ENCODE measurements at places on chromosomes 16 and 17.

GRCh38 chr16:70465999-70466804 is 11.8 kb downstream of the FCSK start:
- no peak for DNase-seq

DNA sequence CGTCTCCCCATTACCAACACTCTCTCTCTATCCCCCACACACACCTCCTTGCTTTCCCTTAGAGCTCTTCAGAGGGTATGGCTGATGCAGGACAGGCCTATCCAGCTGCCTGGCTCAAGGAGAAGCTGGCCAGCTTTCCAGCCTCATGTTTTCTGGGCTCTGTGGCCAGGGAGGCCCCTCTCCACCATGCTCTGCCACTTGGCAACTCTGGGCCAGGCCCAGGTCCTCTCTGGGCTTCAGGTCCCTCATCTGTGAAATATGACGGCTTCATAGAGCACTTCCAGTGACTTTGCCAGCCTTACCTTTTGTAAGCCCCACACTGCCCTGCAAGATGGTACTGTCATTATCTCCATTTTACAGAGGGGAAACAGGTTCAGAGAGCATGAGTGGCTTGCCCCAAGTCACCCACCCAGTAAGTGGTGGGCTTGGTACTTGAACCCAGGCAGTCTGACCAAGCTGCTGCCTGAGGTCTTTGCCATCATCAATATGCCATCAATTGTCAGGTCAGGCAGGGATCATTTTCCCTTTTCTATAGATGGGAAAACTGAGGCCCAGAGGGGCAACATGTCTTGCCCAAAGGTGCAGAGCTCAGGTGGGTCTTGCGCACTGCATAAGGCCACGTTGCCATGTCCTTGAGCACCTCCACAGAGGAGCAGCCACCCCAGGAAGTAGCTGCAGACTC is 548 bp upstream of the ADGRG5 start:
- no peak for DNase-seq

GRCh38 chr17:79803997-79804855 is 7.3 kb upstream of the CBX8 start:
- no peak for DNase-seq

DNA sequence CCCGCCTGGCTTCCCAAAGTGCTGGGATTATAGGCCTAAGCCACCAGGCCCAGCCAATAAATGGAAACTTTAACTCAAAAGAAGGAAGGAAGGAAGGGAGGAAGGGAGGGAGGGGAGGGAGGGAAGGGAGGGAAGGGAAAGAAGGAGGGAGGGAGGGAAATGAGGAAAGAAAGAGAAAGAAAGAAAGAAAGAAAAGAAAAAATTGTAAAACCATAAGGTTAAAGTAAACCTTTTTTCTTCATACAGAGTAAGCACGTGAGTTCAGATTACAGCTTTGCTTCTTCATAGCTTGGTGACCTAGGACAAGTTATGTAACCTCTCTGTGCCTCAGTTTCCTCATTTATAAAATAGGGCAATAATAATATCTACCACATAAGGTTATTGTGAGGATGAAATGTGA is 26.0 kb downstream of the LRRC37B start:
- DNase-seq, result no peak

GRCh38 chr16:12609937-12610699 is 193.6 kb downstream of the CPPED1 start:
- no peak for DNase-seq

DNA sequence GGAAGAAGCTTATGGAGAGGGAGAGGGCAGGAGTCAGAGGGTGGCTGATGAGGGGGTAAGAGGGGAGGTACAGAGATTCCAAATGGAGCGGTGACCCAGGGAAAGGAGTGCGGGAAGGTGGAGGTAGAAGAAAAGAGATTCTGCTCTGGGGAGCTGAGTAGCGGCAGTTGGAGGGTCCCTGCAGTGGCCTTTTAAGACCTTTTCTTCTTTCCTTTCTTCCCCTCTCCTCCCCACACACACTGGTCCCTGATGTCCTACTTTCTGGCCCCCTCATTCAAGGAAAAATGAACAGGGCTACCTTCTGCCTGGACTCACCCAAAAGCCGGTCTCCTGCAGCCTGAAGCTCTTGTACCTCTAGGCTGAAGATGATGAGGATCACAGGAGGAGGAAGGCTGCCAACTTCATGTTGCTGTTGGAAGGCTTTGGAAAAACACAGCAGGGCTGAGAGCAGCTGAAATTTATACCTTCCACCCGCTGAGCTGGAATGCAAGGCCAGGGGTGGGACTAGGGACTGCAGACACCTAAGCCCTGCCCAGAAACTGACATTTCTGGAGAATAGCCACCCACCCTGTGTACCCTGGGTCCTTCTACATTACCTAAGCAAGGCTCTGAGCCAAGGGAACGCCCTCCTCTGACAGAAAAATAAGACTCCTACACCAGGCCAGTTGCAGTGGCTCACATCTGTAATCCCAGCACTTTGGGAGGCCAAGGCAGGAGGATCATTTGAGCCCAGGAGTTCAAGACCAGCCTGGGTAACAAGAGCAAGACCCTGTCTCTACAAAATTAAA is 9.4 kb upstream of the HEATR6 start:
- peak; percentile 30 for DNase-seq

GRCh38 chr17:28384281-28385036 is 13.0 kb downstream of the SARM1 start:
- DNase-seq, result peak; percentile 74

DNA sequence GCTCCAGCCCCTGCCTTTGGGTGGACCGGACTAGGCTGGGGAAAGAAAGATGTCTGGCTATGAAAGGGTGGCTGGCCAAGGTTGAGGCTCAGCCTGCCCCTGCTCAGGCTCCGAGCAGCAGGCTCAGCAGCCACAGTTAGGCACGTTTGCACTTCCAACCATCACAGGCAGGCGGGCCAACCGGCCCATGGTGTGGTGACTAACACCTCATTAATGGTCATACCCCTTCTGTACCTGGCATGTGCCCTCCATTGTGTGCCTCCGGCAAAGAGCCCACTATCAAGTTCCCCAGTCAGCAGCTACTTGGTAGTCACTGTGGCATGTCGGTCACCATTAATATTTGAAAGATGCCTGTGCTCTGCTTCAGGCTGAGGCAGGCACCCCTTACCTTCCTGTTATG is 6.7 kb downstream of the TBC1D24 start:
- DNase-seq, result no peak

GRCh38 chr16:78984887-78985464 is 615.6 kb downstream of the MAF start:
- no peak for DNase-seq

DNA sequence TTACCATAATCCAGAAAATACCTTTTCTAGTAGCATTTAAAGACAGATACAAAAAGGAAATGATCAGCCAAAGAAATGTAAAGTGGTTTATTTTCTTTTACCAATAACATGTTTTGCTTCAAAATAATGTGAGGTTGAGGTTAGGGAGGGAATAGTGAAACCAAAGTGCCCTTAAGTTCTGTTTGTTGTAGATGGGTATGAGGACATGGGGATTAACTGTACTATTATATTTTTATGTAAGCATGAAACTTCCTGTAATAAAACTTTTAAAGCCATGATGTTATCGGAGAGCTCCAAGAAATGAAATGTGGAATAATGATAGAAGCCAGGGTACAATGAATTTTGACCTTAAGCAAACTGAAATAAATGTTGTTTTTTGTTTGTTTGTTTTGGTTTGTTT is 9.9 kb downstream of the C16orf46 start:
- no peak for DNase-seq

DNA sequence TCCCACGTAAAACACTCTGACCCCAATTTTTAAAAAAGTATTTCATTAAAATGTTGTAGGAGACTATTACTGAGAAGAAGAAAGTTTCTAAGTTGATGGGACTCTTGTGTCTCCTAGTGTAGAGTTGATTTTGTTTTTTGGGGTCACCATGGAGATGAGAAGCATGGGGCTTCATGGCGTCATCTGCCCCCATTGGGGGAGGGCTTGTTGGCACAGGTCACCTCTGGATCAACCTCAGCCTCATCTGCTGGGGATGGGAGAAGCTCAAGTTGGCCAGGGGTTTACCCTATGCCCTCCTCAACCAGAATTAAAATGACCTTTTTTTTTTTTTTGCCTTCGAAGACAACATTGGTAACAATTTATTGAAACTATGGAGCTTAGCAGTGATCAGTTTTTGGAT is 28.3 kb downstream of the MSI2 start:
- no peak for DNase-seq

DNA sequence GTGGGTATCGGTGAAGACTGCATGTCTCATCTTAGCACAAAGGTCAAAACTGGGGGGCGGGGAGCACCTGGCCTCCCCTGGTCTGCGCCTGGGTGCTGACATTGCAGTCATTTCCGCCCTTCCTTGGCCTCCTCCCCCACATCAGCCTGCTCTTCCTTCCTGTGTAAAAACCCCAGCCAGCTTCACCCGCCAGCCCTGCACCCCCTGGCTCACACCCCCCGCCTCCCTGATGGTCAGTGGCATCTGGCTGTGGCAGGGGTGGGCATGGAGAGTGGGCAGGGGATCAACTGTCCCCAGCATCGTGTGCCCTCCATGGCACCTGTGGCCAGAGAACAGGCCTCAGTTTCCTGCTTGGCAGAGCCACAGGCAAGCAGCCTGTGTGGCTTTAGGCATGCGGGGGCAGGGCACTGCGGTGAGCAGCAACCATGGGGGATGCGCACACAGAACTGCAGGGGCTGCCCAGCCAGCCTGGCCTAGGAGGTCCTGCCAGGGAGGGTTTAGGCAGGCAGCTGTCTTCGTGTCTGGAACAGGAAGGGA is 26.5 kb upstream of the LASP1NB start:
- no peak for DNase-seq

DNA sequence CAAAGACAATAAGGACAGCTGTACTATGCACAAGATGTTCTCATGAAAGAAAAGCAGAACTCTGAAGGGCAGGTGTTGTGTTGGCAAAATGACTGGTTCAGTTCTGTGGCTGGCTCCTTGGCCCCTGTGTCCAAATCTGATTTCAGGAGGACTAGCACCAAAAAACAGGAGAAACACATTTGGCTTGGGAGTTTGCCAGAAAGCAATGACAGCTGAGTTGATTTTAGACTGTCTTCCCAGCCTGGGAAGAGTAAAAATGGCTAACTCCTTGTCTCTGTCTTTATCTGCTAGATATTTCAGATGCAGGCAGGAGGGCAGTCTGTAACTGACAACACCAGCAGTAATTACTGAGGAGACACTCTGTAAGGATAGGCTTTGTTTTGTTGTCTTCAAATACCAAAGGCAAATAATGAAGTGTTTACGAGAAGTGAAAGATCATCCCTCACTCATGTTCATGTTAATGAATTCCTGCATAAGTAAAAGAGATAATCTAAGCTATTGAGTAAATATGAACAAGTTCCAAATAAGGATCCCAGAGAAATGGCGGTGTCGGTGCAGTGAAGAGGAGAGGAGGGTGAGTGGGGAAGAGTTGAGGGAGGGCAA is 989.0 kb downstream of the CDH11 start:
- DNase-seq, result no peak

DNA sequence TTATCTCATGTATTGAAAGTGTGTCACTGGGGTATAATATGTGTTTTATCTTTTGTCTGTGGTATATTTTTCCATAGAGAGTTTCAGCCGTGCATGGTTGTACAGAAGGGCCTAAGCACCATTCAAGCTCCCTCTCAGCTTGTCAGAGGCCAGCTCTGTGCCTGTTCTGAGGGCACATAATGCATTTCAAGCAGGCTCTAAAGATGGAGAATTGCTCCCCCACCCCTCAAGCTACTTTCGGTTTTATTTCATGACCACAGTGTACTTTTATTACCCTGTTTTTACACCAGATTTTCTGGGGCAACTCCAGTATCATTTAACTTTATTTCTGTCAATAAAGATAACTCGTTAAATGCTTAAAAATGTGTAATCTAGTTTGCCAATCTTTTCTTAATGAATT is 131.7 kb downstream of the SHISA6 start:
- no peak for DNase-seq

- DNase-seq, result no peak
Measured at GRCh38 chr16:54511222-54511731, 224.7 kb upstream of the IRX3 start.

GRCh38 chr17:4540224-4540651 is 14.9 kb downstream of the MYBBP1A start:
- no peak for DNase-seq

GRCh38 chr17:73940511-73940910 is 263.0 kb upstream of the RPL38 start:
- DNase-seq, result no peak

- DNase-seq, result peak; percentile 52
Measured at GRCh38 chr16:47065766-47066688, 77.7 kb downstream of the NETO2 start.

- DNase-seq, result peak; percentile 6
Measured at GRCh38 chr16:15942931-15943690, 6.3 kb upstream of the ABCC1 start.

- DNase-seq, result no peak
Measured at GRCh38 chr16:19105891-19106624, 7.7 kb upstream of the ITPRIPL2 start.

GRCh38 chr17:45042346-45043120 is 8.9 kb downstream of the DCAKD start:
- no peak for DNase-seq

GRCh38 chr17:9924735-9925191 is 19.7 kb upstream of the RCVRN start:
- peak; percentile 8 for DNase-seq

GRCh38 chr16:78768226-78768625 is 668.8 kb downstream of the WWOX start:
- DNase-seq, result no peak

GRCh38 chr16:85697431-85697830 is 8.7 kb upstream of the GINS2 start:
- peak; percentile 51 for DNase-seq

DNA sequence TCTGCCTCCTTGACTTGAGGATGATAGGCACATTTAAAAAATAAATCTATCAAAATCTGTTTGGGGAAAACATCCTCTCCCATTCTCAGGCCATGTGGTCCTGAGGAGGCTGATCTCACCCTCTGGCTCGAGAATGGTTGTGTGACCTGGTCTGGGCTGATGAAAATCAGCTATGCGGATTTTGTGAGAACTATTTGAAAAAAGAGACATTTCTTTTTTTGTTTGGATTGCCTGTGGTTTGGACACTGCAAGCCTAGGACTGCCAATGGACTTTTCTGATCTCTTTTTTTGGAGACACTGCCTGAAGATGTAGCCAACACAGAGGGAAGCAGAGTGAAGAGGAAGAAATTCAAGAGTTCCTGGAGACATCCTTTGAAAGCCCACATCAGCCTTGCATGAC is 145.9 kb downstream of the HS3ST3B1 start:
- DNase-seq, result no peak

DNA sequence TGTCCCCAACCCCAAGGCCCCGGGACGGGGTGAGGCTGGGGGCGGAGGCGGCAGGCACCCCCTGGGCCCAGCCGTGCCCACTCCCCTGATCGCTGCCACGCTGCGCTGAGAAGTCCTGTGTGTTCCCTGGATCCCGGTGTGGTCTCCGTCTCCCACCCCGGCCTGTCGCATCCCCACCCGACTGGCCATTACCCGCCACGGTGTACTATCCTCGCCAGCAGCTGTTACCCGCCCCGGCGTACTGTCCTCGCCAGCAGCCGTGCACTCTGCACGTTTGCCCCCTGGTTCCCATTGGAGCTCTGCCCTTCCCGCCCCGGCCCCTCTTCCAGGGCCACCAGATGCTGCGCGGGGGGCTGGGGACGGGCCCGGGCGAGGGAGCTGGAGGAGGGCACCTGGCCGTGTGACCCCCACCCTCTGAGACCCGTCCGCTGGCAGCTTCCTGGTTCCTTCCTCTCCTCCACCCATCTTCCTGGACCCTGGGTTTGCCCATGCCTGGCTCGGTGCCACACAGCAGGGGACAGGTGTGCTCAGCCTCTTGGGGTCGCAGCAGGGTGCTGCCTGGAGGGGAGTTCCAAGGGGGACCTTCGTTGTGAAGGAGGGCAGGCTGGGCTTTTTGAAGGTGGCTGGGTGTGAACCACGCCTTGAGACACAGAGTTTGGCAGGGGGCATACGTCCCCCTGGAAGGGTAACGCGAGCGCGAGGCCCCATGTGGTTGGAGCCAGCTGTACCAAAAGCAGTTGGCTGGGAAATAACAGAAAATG is 19.7 kb downstream of the BAHCC1 start:
- peak; percentile 39 for DNase-seq
